ENCODE measurements at places on chromosomes 13 and 19. TPM values are rescaled to one million over a fixed set of nuclear protein-coding genes. Genes with fewer than 3 reads are reported as not detected.

SGCG gene
- total RNA-seq: 3.4 TPM

EIF3K gene
- 237 TPM for total RNA-seq

AP1M2 gene
- total RNA-seq: 2.3 TPM

ERICH6B gene
- total RNA-seq: not detected

CCDC124 gene
- total RNA-seq: 60.8 TPM

CABP5 gene
- total RNA-seq: not detected

CYP2F1 gene
- total RNA-seq: not detected

ZNF682 gene
- 2.3 TPM for total RNA-seq

PARP4 gene
- 48.8 TPM for total RNA-seq

CCDC169 gene
- total RNA-seq: not detected

NLRP4 gene
- total RNA-seq: not detected

ZSCAN22 gene
- total RNA-seq: 4.2 TPM

ZFP14 gene
- total RNA-seq: 4.2 TPM

BORCS8 gene
- 15.2 TPM for total RNA-seq

ANKRD24 gene
- total RNA-seq: 1.1 TPM
